Fibroblast of the aortic adventitia (primary cell): ENCODE measurements at places on chromosomes 13 and 19. TPM values are rescaled to one million over a fixed set of nuclear protein-coding genes. Genes with fewer than 3 reads are reported as not detected.
A peak's percentile ranks its signal among the peaks of the same experiment; 100 is the strongest.

- DNase-seq: peak; percentile 59
Measured at GRCh38 chr13:110416131-110417025, 109.3 kb downstream of the COL4A2 start.

DNA sequence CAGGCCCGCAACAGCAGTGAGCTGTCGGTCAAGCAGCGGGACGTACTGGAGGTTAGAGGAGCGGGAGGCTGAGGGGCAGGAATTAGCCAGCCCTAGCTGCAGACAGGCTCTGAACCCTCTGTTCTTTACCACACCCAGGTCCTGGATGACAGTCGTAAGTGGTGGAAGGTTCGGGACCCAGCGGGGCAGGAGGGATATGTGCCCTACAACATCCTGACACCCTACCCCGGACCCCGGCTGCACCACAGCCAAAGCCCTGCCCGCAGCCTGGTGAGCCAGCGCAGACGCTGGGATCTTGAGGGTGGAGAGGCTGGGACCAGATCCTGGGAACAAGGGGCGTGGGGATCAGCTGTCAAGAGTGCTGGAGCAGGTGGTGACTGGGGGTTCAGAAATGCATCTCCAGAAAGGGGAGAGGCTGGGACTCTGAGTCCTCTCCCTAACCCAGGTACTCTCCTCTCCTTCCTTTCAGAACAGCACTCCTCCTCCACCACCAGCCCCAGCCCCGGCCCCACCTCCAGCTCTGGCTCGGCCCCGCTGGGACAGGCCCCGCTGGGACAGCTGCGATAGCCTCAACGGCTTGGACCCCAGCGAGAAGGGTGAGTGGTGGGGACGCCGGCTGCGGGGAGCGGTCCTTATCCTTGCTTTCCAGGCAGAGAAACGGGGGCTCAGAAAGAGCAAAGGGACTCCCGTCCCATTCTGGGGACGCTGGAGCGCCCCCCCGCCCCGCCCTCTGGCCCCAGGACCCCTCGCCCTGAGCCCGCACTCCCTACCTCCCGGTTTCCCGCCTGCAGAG is 10.4 kb downstream of the EPS8L1 start:
- DNase-seq: no peak

Gene CACNG6
- 1.1 TPM in 1 of 2 replicates, not detected in the other for total RNA-seq

Gene HOMER3
- total RNA-seq: 68.7 and 131 TPM in 2 replicates

Gene TBCB
- 83.6 and 164 TPM in 2 replicates for total RNA-seq

Gene ATP8A2
- under 0.01 TPM in 1 of 2 replicates, not detected in the other for total RNA-seq

Gene FXYD3
- total RNA-seq: 1.3 TPM in 1 of 2 replicates, not detected in the other

Gene TEX101
- not detected in 2 replicates for total RNA-seq

Gene NLRP4
- not detected in 2 replicates for total RNA-seq

Gene GNA15
- total RNA-seq: not detected in 2 replicates
